Neural crest cell (in vitro differentiated cells): ENCODE measurements at places on chromosomes 2 and 18.

GRCh38 chr18:24138409-24138788 is 463 bp upstream of the CABYR start:
- no peak for DNase-seq

GRCh38 chr2:121502781-121503180 is 27.9 kb upstream of the RNU4ATAC start:
- no peak for DNase-seq

- peak; percentile 26 for DNase-seq
These were observed 27.1 kb upstream of the ICOS start for GRCh38 chr2:203909261-203909967.

DNA sequence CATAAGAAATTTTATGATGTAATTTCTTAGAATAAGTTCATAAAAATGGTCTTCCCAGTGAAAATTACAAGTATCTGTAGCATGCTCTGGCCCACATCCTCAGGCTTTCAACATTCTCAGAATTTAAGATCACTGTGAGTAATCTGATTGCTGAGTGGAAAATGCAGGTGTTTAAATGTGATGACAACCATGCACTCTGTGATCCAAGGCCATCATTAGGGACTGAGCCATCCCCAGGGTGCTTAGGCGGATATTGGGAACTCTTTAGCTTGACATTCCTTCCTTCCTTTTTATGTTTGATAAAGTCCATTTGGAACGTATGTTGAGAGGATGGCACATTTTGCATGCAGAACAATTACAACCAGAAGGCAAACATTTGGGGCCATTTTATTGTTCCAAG is 95.5 kb downstream of the ARL4C start:
- no peak for DNase-seq

DNA sequence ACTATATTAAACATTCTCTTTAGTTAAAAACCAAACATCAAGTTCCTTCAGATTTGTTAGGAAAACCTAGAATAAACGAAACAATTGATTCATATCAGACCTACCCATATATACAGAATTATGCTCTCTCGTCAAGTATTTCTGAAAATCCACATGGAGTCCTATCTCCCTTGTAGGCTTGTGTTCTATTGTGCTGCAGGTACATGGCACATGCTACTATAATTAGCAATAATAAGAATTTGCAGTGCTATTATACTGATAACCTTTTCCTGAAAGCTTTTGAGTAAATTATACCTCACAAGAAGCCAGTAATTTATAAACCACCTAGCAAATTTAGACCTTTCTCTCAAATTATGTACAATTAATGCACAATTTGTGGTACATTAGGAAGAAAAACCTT is 158.6 kb upstream of the STK17B start:
- no peak for DNase-seq

GRCh38 chr2:239264838-239265651 is 135.8 kb downstream of the HDAC4 start:
- DNase-seq, result no peak
